D341Med (cell line): ENCODE measurements at places on chromosomes 2 and 18.

DNA sequence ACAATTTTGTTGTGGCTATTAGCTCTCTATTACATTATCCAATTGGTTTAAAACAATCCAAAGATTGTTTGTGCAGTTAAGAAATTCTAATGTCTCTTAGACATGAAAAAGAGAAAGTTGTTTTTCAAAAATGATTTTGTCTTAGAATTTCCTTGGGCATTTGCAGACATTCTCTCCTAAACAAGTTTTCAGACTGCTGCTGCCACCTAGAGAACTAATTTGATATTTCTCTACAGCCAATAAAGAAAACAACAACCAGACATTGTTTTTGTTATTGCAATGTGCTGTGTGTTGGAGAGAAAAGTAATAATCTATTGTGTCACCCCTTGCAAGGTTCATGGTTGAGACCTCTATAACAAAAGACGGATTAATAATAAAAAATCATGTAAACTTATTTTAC is 119.0 kb upstream of the SYT4 start:
- DNase-seq = peak; percentile 43

GRCh38 chr18:38971881-38972280 is 1406.3 kb upstream of the CELF4 start:
- no peak for DNase-seq

DNA sequence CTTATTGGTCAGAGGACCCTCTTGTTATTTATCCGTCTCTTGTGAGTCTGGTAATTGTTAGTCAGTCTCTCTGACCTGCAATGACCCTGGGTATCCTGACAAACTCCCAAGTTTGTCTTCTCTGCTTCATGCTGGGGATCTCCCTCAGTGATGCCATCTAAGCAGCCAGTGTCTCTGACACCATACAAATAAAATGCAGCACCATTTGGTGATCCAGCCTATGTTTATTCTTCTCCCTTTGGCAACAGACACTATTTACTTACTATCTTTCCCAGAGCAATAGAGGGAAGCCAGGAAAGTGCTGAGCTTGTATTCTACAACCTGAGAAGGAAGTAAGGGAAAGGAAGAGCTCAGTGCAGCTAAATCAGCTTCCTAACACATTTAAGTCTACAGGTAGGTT is 15.9 kb downstream of the SERPINE2 start:
- DNase-seq = no peak

DNA sequence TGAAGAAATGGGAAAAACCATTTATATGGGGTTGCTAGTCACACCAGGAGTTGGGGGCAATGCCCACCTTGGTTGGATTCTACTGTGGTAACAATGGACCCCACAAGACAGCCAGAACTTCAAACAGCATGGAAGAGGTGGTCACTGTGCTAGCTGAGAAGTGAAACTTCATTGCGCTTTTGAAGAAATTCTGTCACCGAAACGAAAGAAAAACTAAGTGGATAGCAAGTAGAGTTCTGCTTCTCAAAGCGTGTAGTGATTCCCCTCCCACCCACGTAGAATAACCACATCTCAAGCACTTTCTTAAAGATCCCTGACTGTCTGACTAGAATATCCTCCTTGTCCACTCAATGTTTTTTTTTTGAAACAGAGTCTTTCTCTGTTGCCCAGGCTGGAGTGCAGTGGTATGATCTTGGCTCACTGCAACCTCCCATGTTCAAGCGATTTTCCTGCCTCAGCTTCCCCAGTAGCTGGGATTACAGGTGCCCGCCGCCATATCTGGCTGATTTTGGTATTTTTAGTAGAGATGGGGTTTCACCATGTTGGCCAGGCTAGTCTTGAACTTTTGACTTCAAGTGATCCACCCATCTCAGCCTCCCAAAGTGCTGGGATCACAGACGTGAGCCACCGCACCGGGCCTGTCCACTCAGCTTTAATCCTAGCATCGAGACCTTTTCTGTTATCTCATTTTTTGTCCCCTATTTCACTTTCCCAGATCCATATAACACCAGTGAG is 30.1 kb upstream of the CCL20 start:
- no peak for DNase-seq

DNA sequence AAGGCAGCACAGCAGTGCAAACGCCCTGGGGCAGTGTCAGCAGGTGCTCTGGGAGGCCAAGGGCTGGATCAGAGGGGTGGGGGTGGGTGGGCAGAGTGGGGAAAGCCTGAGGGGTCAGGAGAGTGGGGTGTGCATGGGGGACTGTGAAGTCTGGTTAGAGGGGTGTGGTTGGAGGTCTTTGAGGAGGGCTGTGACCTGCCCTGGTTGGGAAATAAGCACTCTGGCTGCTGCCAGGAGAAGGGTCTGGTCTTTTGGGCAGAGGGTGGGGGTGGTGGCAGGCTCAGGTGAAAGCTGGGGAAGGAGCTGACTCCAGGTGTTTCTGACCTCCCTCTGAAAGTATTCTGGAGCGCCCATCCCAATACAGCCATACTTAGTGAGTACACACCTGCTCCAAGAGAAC is 4.2 kb downstream of the ALPI start:
- DNase-seq = no peak

- no peak for DNase-seq
Observed at GRCh38 chr2:193556766-193557470, 1362.2 kb upstream of the TMEFF2 start.

DNA sequence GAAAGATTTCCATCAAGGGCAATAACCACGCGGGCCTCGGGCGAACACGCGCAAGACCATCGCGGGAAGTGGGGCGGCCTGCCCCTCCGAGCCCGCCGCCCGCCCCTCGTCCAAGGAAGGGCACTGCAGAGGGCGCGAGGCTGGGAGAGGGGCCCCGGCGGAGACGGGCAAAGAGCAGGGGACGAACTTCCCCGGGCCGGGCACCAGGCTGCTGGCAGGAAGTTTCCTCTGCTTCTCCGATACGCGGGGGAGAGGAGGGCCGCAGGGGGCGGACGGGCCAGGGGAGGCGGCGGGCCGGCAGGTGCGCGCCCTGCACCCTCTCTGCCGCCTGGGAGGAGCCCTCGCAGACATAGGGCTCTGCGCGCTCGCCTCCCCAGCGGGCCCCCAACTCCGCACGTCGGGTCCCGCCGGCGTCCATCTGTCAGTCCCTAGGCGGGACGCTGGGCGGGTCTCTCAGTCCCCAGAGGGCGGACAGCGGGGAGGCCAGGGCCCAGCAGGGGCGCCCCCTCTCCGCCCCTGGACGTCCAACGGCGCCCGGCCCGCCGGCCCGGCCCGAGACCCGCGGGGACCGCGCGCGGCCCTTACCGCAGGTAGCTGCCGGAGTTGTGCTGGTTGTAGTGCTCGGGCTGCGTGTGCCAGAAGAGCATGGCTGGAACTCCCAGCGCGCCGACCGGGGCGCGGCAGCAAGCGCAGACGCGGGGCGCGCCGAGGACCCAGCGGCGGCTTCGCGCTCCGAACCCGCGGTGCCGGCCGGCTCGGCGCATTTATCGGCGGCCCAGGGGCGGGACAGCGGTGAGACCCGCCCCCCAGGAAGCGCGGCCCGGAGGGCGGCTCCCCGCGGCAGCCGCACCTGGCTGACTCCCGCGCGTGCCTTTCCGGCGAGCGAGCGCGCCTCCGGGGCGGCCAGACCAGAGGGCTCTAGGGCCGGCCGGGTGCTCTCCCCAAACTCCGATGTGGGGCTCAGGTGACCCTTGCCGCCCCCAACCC is at the start of gene TFCP2L1:
TSS of gene TFCP2L1 (minus strand) at position 740 of the 987 bp plus-strand sequence. CDS start at position 647, 93 bp downstream.
- peak; percentile 69 for DNase-seq

DNA sequence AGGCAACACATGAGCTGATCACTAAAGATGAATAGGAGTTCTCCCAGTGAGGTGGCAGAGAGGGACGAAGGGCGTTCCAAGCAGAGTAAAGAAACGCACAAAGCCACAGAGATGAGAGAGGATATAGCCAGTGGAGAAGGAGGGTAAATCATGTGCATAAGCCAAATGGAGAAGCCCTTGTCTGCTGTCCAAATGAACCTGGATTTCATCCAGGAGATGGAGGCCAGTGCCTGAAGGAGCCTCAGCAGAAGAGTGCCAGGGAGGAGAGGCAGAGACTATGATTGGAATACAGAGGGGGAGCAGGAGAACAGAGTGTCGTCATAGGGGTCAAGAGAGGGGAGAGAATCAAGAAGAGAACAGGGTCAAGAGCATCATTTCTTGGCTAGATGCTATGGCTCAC is 48.9 kb upstream of the STPG4 start:
- no peak for DNase-seq

DNA sequence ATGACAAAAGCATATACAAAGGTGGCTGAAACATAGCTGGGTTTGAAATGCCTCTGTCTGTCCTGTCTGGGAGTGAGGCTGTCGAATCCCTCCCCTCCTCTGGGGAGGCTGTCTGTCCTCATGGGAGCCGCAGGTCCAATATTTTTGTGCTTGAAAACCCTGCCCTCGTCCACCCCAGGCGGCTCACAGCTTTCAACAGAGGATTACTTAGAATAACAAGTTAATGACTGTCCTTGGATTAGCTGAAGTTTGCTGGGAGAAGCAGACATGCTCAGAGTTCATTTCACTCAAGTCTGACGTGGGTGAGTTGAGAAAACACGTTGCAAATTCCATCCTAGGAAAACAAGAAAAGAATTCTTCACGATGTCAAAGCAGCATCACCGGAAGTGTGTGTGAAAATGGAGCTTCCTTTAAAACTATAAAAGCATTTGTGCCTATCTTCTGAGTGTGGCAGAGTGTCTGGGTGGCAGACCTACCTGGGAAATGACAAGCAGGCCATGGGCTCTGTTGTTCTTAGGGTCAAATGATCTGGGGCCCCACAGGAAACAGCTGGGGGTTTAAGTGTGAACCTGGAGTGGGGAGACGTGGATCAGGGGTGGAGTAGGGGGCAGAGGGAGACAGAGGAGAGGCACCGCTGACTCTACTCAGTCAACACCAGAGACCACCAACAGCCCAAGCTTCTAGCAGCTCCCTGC is 77.1 kb downstream of the DDX1 start:
- no peak for DNase-seq

- no peak for DNase-seq
Observed at GRCh38 chr2:214740867-214741395, 68.6 kb downstream of the BARD1 start.

GRCh38 chr18:57915865-57916582 is 112.9 kb upstream of the ATP8B1 start:
- peak; percentile 65 for DNase-seq

GRCh38 chr2:215817046-215817445 is 196.3 kb downstream of the MREG start:
- DNase-seq = no peak

DNA sequence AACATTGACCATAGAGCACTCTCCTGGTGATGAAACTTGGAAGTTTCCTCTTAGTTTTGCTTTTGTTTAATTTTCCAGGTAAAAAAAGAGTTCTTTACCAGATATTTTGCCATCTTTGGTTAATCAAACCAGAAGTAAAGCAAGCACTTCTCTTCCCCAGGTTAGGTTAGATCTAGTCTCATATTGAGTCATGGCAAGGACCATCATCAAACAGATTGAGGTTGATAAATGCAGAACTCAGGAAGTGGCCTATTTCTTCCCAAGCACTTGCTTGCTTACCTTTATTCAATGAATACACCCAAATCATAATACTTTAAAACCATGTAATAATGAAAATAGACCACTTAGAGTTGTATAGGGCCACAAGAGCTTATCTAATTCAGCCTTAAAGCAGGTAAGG is 23.4 kb downstream of the DNAH6 start:
- no peak for DNase-seq

DNA sequence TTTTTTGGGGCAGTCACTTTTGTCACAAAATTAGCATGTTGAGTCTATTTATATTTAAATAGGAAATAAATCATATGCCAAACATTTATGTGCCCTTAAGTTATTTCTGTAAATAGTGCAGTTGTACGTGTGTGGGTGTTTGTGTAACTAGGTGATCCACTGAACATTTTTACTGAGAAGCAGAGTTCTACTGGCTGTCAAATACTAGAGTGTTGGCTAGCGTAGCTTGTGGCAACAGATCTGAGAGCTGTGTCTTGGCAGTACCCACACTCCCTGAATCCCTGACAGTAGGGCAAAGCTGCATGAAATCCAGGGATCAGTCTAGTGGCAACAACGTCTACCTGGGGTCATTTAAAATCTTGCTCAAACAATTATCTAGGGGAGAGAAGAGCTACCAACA is 273.1 kb upstream of the SLC8A1 start:
- no peak for DNase-seq

DNA sequence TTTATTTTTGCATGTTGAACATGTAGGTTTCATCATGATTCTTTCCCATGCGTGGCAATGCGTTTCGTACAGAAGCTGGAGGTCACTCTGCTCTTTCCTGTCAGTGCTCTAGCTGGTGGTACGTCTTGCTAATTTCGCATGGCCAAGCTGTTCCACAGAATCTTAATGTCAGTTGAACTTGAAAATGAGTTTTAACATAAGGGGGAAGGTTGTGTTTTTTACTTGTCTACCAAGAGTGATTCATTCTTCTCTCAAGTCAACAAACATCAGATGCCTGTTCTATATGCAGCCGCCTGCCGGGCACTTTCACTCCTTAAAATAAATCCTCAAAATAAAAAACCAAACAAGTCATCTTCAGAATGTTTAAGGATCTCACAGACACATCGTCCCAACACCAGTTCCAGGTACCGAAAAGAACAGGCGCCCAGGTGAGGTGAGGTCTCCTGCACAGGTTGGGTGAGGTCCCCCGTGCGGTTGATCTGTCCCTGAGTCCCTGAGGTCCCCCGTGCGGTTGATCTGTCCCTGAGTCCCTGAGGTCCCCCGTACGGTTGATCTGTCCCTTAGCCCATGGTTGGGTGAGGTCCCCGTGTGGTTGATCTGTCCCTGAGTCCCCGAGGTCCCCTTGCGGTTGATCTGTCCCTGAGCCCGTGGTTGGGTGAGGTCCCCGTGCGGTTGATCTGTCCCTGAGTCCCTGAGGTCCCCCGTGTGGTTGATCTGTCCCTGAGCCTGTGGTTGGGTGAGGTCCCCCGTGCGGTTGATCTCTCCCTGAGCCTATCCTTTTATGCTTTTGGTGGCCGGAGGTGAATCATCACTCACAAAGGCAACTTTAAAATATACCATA is 57.0 kb upstream of the KCNG2 start:
- DNase-seq = no peak

GRCh38 chr18:30405038-30405437 is 637.5 kb downstream of the DSC3 start:
- DNase-seq = no peak

- no peak for DNase-seq
Observed at GRCh38 chr2:230246206-230246605, 20.7 kb downstream of the SP140 start.

GRCh38 chr18:79241755-79242154 is 154.0 kb upstream of the NFATC1 start:
- no peak for DNase-seq

DNA sequence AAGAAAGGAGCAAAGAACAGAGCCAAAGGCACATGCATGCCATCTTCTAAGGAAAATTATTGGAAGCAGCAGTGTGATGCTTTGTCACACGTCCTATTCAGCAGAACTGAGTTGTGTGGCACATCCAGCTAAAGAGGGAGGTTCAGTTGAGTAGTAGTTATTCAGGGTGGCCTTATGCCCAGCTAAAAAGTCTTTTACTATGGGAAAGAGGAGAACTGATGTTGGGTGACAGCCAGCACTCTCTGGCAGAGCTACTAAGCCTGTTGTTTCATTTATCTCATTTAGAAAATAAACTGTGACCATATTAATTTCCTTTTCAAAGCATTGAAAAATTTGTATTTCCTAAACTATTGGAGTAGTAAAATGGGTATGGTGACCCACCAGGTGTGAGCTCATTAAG is 18.5 kb downstream of the ITGA6 start:
- DNase-seq = no peak

- no peak for DNase-seq
Observed at GRCh38 chr2:175353275-175353674, 171.8 kb upstream of the ATP5MC3 start.
